ENCODE measurements at places on chromosomes 1 and 21. TPM values are rescaled to one million over a fixed set of nuclear protein-coding genes. Genes with fewer than 3 reads are reported as not detected.
A peak's percentile ranks its signal among the peaks of the same experiment; 100 is the strongest.

GRCh38 chr21:31340942-31341487 is 3.0 kb downstream of the TIAM1 start:
- peaks cover 30% of the 10 kb centered on the region for H3K27me3 ChIP-seq
- no peak overlapping the region for H3K4me3 ChIP-seq
- no peak overlapping the region for H3K27ac ChIP-seq
- H3K36me3 ChIP-seq: no peaks in the 10 kb centered on the region
- no peak for DNase-seq

GRCh38 chr1:90768826-90769225 is 51.7 kb upstream of the BARHL2 start:
- DNase-seq: no peak
- no peaks in the 10 kb centered on the region for H3K36me3 ChIP-seq
- no peak overlapping the region for H3K27ac ChIP-seq
- no peaks in the 10 kb centered on the region for H3K27me3 ChIP-seq
- H3K4me3 ChIP-seq: no peak overlapping the region
- H3K4me1 ChIP-seq: no peaks in the 10 kb centered on the region

DNA sequence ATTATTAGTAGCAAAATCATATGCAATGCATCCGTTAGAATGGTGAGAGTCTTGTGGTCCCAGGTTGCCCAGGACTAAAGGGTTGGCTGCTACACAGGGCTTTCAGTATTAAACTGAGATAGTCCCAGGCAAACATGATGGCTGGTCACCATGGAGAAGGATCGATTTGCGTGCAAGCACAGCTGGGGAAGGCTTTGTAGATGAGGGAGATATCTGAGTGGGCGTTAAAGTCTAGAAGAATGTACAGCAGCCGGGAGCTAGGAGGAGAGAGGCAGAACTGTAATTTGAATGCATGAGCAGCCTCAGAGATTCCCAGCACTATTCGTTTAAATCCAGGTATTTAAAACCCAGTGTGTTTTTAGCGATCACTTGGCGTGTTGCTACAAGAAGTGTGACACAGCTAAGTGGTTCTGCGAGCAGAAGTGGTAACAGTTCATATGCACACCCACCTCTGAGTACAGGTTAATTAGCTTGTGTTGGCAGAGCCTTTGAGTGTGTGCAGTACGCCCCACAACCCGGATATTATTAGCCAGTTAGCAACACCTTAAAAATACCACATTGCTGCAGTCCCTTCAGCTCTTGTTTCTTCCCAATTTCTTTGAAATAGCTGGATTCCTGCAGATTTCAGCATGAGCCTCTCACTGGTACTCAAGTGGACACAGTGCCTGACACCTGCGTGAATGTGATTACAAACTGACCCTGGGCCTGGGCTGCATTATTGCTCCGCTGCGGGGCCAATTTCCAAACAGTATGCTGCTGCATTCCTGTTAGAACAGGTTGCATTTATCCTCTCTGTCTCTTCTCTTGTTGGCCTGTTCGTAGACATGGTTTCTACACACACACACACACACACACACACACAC is 67.2 kb upstream of the SCAF4 start:
- no peaks in the 10 kb centered on the region for H3K4me1 ChIP-seq
- no peak overlapping the region for H3K4me3 ChIP-seq
- H3K27me3 ChIP-seq: peaks cover 8% of the 10 kb centered on the region
- H3K36me3 ChIP-seq: no peaks in the 10 kb centered on the region
- DNase-seq: no peak
- no peak overlapping the region for H3K27ac ChIP-seq

DNA sequence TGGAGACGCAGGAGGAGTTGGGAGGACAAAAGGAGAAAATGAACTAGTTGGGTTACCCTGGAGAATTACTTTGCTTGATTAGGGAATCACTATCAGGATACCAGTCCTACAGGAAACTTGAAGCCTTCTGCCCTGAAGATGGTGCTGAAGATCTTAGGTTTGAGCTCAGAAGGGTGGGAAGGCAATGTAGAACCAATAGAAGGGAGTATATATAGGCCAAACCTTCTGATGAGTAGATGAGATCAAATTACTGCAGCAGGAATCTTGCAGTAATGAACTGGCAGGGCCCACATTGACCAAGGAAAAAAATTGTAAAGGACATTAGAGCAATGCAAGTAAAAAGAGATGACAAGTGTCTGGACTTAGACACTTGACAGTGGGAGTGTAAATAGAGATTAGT is 116.3 kb upstream of the CACYBP start:
- H3K27me3 ChIP-seq: no peaks in the 10 kb centered on the region
- H3K4me1 ChIP-seq: no peaks in the 10 kb centered on the region
- H3K36me3 ChIP-seq: no peaks in the 10 kb centered on the region
- no peak overlapping the region for H3K4me3 ChIP-seq
- H3K27ac ChIP-seq: no peak overlapping the region

GRCh38 chr1:210373628-210373877 is 44.9 kb downstream of the HHAT start:
- no peaks in the 10 kb centered on the region for H3K27me3 ChIP-seq
- no peaks in the 10 kb centered on the region for H3K36me3 ChIP-seq
- no peak overlapping the region for H3K4me3 ChIP-seq
- H3K27ac ChIP-seq: peak overlapping the region; percentile 31

- no peak overlapping the region for H3K27ac ChIP-seq
Observed at GRCh38 chr1:245589906-245590305, 435.1 kb downstream of the KIF26B start.

DNA sequence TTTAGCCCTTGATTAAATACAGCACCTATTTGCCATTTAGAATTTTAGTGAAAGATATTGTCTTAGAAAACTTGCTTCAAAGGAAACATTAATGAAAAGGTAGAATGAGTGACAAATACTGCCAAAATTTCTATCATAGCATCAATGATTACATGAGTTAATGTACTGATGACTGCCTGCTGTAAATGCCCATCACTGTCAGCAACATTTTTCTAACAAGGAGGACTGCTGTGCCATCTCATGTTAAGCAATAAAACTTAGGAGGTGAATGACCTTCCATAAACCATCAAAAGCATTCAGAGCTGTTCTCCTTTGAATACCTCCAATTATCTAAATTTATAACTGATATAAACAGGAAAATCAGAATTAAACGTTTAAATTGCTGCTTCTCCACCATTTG is 54.3 kb downstream of the GRIK1 start:
- H3K27ac ChIP-seq: no peak overlapping the region
- DNase-seq: no peak
- no peaks in the 10 kb centered on the region for H3K4me1 ChIP-seq
- no peaks in the 10 kb centered on the region for H3K36me3 ChIP-seq
- no peak overlapping the region for H3K4me3 ChIP-seq

GRCh38 chr21:33229784-33230544 is at the start of gene IFNAR2:
TSS of gene IFNAR2 (plus strand) at chr21:33229938. CDS start at chr21:33241923, 11,985 bp downstream.
- DNase-seq: peak; percentile 81
- H3K27ac ChIP-seq: peak within 1 kb of the TSS; percentile 96
- no peaks in the 10 kb centered on the region for H3K27me3 ChIP-seq
- H3K4me1 ChIP-seq: no peaks in the 10 kb centered on the region

DNA sequence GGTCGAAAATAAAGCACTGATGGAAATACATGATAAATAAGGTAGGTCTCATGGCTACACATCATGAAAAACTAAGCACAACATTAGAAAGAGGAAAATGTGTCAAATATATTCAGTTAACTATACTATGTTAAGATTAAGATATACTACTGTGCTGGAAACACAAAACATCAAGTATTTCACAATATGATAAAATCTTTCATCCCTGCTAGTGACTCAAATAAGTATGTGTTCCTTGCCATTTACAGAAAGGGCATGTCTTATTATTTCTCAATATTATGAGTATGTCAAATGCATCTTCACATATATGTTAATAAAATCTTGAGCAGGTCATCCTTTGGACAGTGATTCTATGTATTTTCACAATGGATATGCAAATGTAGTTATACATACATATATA is 1260.1 kb upstream of the ADGRL2 start:
- H3K4me3 ChIP-seq: no peak overlapping the region
- no peaks in the 10 kb centered on the region for H3K36me3 ChIP-seq
- no peak for DNase-seq
- no peaks in the 10 kb centered on the region for H3K4me1 ChIP-seq
- H3K27ac ChIP-seq: no peak overlapping the region
- H3K27me3 ChIP-seq: no peaks in the 10 kb centered on the region

- no peaks in the 10 kb centered on the region for H3K36me3 ChIP-seq
- no peaks in the 10 kb centered on the region for H3K4me1 ChIP-seq
- H3K27ac ChIP-seq: no peak overlapping the region
- H3K27me3 ChIP-seq: no peaks in the 10 kb centered on the region
Observed at GRCh38 chr1:169644297-169644696, 14.4 kb upstream of the SELP start.

DNA sequence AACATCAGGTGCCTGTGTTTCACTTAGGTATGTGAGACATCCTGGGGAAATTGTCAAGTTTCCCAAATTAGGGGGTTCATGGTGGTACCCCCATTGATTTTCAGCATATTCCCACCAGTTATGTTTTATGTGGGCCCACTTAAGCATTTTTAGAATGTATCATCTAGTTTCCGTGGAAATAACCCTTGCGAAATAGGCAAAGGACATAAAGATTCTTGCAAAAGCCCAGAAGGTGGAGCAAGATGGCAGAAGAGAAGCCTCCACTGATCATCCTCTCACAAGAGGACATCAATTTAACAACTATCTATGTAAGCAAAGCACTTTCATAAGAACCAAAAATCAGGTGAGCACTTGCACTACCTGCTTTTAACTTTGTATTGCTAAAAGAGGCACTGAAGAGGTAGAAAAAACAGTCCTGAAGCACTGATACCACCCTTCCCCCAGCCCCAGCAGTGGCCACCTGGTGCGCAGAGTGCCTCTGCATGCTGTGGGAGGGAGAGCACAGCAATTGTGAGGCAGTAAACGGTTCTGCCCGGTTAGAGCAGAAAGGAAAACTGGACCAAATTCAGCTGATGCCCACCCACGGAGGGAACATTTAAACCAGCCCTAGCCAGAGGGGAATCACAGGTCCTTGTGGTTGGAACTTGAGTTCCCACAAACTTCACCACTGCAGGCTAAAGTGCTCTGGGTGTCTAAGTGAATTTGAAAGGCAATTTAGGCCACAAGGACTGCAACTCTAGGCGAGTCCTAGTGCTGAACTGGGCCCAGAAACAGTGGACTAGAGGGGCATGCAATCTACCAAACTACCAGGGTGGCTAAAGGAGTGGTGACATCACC is 23.2 kb downstream of the MCOLN2 start:
- H3K27me3 ChIP-seq: no peaks in the 10 kb centered on the region
- DNase-seq: no peak
- no peak overlapping the region for H3K4me3 ChIP-seq
- no peaks in the 10 kb centered on the region for H3K36me3 ChIP-seq

Gene PRAMEF17
- total RNA-seq: not detected

Gene GDAP2
- total RNA-seq: 9.6 TPM

Gene PEX10
- 28.8 TPM for total RNA-seq

Gene MAP3K6
- total RNA-seq: 25.6 TPM

Gene RBM11
- not detected for total RNA-seq
